ENCODE measurements at places on chromosomes 6 and 20.

DNA sequence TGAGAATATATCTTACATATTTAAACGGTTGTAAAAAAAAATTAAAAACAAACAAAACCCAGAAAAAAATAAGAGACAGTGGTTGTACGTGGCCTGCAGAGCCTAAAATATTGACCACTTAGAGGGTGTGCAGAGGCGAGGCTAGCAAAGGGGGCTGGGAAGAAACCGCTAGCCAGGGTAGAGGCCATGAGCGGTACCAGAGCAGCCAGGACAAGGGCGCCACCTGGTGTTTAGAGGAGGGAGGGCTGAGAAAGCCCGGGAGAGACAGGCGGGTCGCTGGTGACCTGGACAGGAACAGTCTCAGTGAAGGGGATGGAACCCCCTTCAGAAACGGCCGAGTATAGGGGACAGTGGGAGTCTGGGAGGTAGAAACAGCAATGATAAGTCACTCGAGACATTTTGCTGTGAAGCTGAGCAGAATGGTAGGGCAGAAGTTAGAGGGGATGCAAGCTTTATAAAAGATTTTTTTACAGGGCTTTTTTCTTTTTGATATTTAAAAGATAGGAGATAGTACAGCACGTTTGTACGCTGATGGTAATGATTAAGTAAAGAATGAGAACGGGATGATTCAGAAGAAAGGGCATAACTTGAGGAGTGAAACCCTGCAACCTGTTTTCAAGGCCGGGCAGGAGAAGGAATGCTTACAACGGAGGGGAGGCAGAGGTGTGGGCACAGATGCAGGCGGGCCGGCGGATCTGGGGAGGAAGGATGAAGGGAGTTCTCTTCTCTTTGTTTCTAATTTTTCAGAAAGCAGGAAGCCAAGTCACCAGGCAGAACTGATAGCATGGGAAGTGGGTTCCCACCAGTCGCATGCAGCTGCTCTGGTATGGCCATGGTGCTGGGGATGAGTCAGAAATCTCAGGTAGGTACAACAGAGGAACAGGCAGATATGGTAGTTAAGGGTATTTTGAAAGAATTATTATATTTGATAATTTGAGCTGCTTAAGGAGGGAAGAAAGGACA, 76.2 kb downstream of the FAM229B start:
- H3K27me3 ChIP-seq, result no peaks in the 10 kb centered on the region
- peak; percentile 51 for DNase-seq
- no peaks in the 10 kb centered on the region for H3K36me3 ChIP-seq
- no peak overlapping the region for H3K4me3 ChIP-seq
- H3K27ac ChIP-seq, result no peak overlapping the region

DNA sequence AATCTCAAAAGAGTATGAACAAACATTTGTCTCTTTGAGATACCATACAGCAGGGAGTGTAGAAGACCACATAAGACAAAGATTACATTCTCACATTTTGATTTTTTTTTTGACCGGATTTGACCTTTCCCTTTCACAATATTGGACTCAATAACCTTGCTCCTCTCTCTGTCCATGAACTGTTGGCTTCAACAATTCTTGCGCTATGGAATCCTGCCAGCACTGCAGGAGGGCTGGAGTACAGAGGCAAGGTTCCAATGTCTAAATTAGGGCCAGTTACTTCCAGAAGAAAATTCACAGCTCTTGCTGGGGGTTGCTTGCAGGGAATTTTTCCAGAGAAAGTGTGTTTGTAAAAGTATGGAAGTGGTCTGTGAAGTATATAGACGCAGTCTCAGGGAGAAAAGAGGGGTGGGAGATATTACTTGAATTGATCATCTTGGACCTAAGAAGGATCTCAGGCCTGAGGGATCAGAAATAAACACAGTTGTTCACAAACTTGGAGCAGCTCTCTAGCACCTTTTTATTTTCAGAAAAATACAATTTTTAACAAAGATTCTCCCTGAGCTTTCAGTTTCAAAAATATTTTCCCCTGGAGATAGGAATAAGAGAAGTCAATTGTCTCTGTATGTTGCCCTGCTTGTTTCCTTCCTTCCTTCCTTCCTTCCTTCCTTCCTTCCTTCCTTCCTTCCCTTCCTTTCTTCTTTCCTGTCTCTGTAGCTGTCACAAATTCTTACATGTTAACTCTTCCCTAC, 765.9 kb downstream of the BCKDHB start:
- H3K27ac ChIP-seq, result no peak overlapping the region
- H3K4me1 ChIP-seq, result no peaks in the 10 kb centered on the region
- H3K27me3 ChIP-seq, result no peaks in the 10 kb centered on the region

DNA sequence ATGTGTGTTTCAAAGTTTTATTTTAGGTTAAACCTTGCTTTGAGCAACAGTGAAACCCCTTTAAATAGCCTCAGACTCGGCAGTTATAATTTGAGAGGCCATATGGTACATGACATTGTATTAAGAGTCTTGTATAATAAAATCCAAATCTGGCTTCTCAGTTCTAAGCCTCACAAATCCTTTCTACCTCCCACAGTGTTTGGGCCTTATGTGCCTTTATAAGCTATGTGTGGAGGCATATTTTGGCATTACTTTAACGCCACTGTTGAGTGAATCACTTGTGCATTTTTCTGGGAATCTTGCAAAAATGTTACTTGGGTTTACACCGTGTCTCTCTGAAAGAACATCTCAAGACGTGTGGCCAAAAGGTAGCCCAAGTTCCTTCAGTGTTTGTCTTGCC, 152.4 kb downstream of the COL9A1 start:
- H3K4me3 ChIP-seq, result no peak overlapping the region
- no peaks in the 10 kb centered on the region for H3K36me3 ChIP-seq
- no peaks in the 10 kb centered on the region for H3K27me3 ChIP-seq
- no peak overlapping the region for H3K27ac ChIP-seq
- no peaks in the 10 kb centered on the region for H3K4me1 ChIP-seq

DNA sequence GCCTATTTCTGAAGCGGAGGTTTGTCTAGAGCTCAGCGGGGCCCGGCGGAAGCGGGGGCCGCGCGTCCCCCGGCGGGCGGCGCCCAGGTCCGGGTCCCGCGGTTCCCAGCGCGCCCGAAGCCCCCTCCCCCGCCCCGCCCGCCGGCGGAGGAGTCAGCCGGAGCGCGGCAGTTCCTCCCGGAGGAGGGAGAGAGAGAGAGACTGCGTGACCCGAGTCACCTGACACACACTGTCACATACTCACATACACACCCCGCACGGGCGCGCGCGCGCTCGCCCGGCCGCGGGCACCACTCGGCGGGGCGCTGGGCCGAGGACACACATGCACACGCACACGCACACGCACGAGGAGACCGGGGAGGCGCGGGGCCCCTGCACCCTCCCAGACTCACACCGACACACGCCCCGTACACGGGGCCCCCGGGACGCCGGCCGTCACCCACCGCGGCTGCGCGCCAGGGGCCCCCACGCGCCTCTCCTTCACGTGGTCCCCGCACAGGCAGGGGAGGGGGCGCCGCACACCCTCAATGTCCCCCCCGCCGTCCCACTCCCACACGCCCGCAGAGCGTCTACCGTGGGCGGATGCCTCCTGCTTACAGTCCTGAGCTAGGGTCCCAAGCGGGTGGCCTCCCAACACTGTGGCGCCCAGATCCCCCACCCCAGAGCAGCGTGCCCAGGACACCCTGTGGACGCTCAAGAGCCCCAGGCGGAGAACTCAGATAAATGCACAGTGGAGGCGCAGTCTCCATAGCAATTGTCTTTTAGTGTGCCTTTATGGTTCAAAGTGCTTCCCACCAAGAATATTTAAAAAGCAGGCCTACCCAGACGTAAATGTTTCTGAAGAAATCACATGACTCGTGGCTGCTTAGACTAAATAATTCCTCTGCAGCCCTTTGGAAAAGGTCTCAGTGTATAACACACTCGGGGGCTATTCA, at the start of gene RRAGD:
Gene RRAGD, minus strand, starts transcription at position 203 of the 935 bp plus-strand sequence. CDS start 280 bp downstream, outside the sequence.
- peak within 1 kb of the TSS; percentile 86 for H3K4me3 ChIP-seq
- peak; percentile 50 for DNase-seq

GRCh38 chr6:150930841-150931240, 65.3 kb downstream of the MTHFD1L start:
- H3K36me3 ChIP-seq, result no peaks in the 10 kb centered on the region
- H3K4me3 ChIP-seq, result no peak overlapping the region
- H3K27me3 ChIP-seq, result no peaks in the 10 kb centered on the region
- no peak overlapping the region for H3K27ac ChIP-seq

GRCh38 chr6:138869398-138869797, 73.5 kb downstream of the ECT2L start:
- no peaks in the 10 kb centered on the region for H3K27me3 ChIP-seq
- no peaks in the 10 kb centered on the region for H3K4me1 ChIP-seq
- no peak for DNase-seq
- no peaks in the 10 kb centered on the region for H3K36me3 ChIP-seq

DNA sequence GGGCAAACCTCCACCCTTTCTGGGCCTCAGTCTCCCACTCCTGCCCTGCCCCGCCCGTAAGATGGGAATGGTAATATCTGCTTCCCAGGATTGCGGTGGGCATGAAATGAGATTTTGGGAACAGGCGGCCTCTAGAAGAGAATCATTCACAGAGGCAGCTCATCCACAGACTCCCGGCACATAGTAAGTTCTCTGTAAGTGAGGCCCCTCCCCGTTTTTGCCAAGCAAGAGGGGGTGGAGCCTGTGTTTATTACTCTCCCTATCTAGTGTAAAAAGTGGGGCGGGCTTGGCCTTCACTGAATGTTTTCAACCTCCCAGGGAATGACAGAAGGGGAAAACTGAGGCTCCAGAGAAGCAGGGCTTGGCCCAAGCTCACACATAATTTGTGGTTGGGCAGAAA, 20.0 kb downstream of the SUN5 start:
- H3K27ac ChIP-seq, result no peak overlapping the region
- no peak for DNase-seq
- H3K4me3 ChIP-seq, result no peak overlapping the region
- no peaks in the 10 kb centered on the region for H3K27me3 ChIP-seq

DNA sequence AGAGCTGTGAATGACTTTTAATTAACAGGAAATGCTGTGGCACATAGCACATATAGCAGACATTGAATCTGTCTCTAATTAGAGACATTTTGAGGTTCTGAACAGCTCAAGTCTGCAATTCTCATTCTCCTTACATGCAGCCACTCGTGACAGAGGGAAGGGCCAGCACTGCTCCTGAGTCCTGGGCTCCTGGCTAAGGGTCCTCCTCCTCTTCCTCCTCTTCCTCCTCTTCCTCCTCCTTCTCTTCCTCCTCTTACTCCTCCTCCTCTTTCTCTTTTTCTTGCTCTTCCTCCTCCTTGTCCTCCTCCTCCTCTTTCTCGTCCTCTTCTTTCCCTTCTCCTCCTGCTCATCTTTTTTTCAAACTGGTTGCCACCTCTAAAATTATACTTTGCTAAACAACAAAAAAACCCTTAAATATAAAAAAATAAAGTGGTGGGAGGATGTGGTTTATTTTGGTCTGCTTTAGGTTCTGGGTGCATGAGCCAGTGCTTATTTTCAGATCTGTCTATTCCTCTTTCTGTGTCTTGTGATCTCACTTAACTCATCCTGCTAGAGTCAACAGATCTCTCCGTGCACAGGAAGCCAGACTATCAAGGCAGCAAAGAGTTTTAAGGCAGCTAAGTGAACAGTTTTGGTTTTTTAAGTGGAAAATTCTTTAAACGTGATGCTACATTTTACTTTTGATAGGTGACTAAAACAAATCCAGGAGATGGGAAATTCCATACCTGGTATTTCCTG, 159.3 kb downstream of the CD83 start:
- H3K36me3 ChIP-seq, result no peaks in the 10 kb centered on the region
- peaks cover 26% of the 10 kb centered on the region for H3K4me1 ChIP-seq
- no peak for DNase-seq
- no peak overlapping the region for H3K4me3 ChIP-seq
- no peaks in the 10 kb centered on the region for H3K27me3 ChIP-seq

DNA sequence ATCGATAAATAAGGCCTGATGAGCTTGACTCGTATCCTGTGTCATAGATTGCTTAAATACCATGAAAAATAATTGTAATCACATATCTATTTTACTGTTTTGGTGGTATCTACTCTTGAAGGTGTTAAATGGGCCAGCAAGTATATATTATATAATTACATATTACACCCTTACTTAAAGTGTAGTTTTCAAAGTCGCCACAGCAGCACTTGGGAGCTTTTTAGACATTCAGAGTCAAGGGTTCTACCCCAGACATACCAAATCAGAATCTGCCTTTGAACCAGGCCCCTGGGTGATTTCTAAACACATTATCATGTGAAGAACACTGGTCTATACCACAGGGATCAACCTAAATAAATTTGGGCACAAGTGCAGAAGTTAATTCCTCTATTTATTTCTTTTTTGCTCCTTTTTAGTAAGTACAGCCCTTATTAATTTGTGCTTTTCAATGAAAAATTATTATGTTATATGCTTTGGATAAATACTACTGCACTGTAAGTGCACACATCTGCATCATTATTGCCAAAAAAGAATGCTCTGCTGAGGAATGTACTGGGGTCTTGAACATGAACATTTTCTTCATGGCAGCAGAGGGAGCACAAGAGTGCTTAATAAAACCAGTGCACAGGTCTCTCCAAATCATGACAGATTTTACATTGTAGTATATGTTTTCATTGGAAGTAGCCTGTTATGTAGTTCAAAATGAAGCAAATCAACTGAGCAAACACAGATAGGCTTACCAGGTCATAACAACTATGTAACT, 3.1 kb upstream of the ATXN1 start:
- peaks cover 19% of the 10 kb centered on the region for H3K4me1 ChIP-seq
- no peak overlapping the region for H3K4me3 ChIP-seq
- H3K27me3 ChIP-seq, result no peaks in the 10 kb centered on the region
- peak overlapping the region; percentile 98 for H3K27ac ChIP-seq
- H3K36me3 ChIP-seq, result no peaks in the 10 kb centered on the region

DNA sequence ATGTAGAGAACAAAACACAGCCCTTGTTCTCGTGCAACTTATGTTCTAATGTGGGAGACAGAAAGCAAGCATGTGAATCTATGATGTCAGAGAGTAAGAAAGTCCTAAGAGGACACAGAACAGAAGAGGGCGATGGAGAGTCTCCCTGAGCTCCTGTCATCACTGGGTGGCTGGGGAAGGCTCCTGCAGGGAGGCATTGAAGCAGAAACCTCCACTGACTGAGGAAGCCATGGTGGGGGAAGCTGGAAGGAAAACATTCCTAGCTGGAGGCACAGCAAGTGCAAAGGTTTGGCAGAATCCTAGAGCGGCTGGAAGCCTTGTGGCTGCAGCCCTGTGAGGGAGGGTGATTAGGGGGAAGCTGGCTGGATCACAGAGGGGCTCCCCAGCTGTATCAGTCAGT, 248.0 kb downstream of the CDH26 start:
- DNase-seq, result no peak
- H3K4me3 ChIP-seq, result no peak overlapping the region
- H3K27ac ChIP-seq, result no peak overlapping the region

DNA sequence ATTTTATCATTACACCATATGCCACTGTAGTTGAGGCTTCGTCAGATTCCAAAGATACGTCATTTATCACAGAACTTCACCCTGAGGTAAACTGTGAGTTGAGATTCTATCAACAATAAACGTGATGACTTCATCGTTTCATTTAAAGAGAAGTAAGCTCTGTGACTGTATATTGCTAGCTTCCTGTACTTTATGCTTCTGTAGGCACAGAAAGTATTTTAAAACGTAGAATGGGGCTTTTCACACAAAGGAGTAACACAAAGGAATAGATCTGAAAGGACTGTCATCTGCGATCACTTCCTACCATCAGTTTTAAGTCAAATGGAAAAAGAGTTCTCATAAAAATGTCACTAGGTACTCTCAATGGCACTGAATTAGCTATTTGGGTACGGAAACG, 234.4 kb upstream of the MCHR2 start:
- peaks cover 3% of the 10 kb centered on the region for H3K27me3 ChIP-seq
- H3K4me3 ChIP-seq, result peak overlapping the region; percentile 29
- no peaks in the 10 kb centered on the region for H3K4me1 ChIP-seq
- H3K36me3 ChIP-seq, result no peaks in the 10 kb centered on the region

- peaks cover 8% of the 10 kb centered on the region for H3K4me1 ChIP-seq
- peaks cover 12% of the 10 kb centered on the region for H3K27me3 ChIP-seq
- H3K4me3 ChIP-seq, result peak within 1 kb of the TSS; percentile 35
Observed at GRCh38 chr6:17281100-17281496, at the start of gene RBM24. RBM24 (plus strand) TSS chr6:17281361; CDS start chr6:17281582, 221 bp downstream.

All from effector memory CD4-positive, alpha-beta T cell (primary cell).